Type B pancreatic cell (in vitro differentiated cells): ENCODE measurements at places on chromosomes 3 and 15.

GRCh38 chr15:93001881-93002280, 87.1 kb downstream of the RGMA start:
- DNase-seq = no peak

DNA sequence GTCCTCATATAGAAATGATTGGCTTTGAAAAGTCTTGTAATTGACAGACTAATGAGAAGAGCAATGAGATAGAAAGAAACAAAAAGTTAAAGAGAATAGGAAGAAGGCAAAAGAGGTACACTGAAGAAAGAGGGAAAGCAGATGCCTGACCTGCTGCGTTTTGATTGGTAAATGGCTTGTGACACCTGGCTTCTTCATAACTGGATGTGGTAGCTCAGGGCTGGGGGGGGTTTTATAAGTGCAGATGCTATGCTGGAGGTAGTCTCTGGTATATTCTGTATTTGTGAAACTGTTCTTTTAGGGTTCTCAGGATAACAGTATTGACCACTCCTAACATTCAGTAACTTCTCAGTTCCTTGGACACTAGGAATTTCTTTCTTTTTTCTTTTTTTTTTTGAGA, 1.4 kb downstream of the STARD9 start:
- DNase-seq = no peak

- DNase-seq = no peak
Observed at GRCh38 chr3:196418601-196419000, 13.6 kb downstream of the UBXN7 start.

DNA sequence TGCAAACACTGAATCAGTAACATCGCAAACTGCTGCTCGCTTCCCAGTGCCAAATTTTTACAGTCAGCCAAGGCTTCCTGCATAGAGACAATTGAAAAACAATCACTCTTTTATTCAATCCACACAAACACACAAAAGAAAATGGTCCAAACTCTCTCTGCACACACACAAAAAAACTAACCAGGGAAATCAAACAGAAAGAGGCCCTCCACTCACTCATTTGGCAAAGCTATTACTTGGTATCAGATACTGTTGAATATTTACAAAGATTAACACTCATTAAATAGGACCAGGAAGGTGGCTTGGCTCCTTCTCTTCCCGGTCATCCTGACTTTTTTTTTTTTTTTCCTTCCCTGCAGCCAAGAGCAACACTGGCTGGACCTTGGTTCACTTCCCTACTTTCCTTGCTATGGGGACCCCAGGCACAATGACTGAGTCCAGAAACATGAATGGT, 62.4 kb upstream of the SPATA12 start:
- no peak for DNase-seq

DNA sequence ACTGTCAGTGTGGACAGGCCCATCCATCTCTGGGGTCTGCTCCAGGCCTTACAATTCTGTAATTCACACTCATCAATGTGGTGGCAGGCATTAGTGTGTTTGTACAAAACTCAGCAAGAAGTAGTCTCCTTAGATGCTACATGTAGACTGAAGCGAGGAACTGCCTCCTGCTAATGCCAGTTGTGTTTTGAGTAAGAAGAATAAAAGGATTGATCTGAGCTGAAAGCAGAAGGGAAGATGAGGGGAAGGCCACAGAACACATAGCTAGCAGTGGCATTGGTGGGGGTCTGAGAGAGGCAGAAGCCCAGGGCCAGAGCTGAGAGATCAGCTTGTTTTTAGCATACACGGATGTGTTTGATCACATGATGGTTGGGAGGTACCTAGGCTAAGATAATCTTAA, 144.1 kb downstream of the TIGIT start:
- no peak for DNase-seq

- no peak for DNase-seq
Observed at GRCh38 chr3:177694316-177694715, 497.0 kb upstream of the TBL1XR1 start.

GRCh38 chr3:16119887-16120286, 54.6 kb upstream of the GALNT15 start:
- DNase-seq = no peak

GRCh38 chr3:69330891-69331400, 54.9 kb downstream of the FRMD4B start:
- no peak for DNase-seq

GRCh38 chr3:125239266-125239665, 26.7 kb upstream of the SLC12A8 start:
- DNase-seq = no peak

- no peak for DNase-seq
Observed at GRCh38 chr3:15375461-15376000, 43.1 kb upstream of the SH3BP5 start.

DNA sequence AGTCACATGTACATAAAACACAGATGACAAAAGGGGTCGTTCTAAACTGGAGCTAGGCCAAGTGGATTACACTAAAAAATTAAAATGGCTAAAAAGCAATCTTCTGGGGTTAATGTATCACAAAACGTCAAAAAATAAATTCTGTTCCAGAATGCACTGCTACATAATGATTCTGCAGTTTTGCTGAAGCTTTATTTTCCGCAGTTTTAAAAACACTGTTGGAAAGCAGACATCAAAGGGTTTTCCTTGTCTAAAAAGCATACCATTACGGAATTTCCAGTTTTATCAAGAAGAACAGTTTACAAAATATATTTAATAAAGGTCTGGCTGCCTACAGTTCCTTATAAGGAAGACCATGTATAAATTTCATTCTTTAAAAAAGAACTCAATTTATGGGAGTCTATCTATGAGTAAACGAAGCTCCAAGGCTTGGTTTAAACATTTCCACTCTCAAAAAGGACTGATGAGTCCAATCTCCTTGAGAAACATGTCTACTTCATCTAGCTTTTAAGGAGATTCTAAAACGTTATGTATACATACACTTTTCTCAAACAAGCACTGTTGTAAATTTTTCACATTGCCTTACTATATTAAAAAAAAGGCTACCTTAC, 1.3 kb downstream of the DMXL2 start:
- no peak for DNase-seq

GRCh38 chr3:147417551-147418295, 8.6 kb downstream of the ZIC1 start:
- no peak for DNase-seq

DNA sequence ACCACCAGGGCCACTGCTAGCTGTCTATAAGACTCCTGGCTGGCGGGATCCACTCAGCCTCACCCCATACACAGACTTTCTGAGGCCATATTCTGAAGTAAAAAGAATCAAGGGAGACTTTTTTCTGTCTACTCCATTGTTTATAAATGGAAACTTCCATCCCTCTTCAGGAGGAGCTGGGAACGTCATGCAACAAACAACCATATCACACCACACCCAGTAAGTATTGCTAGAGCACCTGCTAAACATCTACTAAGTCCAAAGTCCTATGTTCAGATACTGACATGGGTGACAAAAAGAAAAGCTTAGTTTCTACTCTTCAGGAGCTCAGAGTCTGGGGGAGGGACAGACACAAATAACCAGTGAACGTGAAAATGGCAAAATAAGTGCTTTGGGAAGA, 324.8 kb upstream of the ONECUT1 start:
- DNase-seq = no peak

DNA sequence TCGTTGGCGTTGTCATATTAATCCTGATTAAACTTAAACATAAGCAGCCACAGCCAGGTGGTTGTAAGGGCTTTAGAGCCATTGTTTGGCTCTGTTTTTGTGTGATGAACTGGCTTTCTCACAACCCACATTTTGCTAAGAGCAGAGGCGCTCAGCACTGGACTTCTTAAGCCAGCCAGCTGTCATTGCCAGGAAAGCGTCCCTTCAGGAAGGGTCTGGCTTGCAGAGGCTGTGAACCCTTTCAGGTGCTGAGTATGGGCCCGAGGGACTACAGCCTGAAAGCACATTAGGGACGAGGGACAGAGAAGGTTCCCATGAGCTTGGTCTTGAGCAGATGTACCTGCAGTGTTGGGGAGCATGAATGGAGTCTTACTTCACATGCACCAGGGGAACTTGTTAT, 112.3 kb downstream of the CHCHD6 start:
- DNase-seq = no peak

- no peak for DNase-seq
Observed at GRCh38 chr3:128151758-128152274, 1.5 kb upstream of the EEFSEC start.

- DNase-seq = no peak
Observed at GRCh38 chr3:212432-212831, 15.9 kb downstream of the CHL1 start.

DNA sequence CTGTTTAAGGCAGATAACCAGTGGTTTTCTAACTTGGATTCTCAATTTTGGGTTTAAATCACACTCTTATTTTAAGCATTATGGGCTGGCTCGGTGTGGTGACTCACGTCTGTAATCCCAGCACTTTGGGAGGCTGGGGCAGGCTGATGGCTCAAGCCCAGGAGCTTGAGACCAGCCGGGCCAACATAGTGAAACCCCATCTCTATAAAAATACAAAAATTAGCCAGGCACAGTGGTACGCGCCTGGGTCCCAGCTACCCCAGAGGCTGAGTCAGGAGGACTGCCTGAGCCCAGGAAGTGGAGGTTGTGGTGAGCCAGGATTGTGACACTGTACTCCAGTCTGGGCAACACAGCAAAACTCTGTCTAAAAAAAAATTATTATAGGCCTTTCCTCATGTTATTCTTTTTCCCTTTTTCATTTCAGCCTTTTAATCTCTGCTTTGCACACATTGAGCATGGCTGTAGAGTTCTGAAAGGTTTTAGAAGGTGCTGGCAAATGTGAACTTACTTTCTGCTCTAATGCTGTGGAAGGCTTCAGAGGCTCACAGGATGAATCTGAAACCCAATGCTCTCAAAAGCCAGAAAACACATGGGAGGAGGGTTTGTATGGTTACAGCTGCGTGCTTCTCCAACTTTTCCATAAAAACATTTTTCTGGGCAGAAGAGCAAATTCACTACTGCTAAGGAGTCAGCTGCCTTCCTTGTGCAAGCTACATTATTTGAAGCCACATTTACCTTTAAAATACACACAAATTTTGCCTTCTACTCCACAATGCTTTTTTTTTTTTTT, 32.5 kb downstream of the CHAC1 start:
- DNase-seq = no peak

DNA sequence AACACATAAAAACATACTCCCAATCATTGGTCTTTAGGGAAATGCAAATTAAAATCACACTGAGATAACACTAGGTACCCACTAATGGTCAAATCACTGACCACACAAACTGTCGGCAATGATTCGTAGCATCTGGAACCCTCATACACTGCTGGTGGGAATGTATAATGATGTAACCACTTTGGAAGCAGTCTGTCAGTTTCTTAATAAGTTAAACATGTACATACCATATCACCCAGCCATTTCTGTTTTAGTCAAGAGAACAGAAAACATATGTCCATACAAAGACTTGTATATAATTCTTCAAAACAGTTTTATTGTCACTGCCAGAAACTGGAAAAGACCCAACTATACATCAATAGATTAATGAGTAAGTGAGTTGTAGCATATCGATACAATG, 63.3 kb upstream of the LRRC3B start:
- no peak for DNase-seq

DNA sequence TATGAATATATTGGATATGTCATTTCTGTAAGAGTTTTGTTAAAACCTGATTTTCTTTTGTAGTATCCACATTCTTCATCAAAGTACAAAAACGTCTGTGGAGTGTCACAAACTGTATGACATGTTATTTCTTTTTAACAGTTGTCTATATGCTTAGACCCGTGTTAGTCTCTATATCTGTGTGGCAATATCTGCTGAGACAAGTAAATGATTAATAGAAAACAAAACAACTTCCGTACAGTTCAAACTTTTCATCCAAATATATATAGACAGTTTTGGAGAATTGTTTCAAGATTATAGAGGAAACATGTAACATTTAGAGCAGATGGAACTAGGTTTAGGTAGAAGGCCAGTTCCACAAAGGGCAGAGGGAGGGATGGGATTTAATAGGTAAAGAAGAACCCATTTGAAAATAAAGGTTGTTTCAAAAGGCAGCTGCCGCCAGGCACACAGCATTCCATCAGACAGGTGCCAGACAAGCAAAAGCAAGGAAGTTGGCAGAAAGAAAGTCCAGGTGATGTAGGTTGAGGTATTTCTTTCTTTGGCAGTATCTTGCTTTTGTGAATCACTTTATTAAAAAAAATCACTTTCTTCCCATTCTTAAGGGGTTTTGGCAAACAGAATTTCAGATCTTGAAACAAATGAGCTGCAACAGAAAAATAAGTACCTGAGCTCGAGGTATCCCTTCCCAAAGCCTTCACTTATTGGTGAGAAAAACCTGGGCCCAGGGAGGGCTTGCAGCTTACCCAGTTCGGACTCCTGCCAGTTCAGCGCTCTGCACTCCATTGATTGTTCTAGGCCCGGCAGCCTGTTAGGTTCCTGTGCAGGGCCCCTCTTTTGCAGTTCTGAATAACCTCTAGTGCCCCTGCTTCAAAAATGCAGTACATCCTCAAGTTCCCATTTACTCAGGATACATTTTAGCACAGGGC, 49.0 kb downstream of the LRRN1 start:
- DNase-seq = no peak
